ENCODE measurements at places on chromosomes 7 and 10. TPM values are rescaled to one million over a fixed set of nuclear protein-coding genes. Genes with fewer than 3 reads are reported as not detected.

Gene CPSF4
- total RNA-seq: 63.2 TPM

Gene MMRN2
- total RNA-seq: not detected

Gene SFRP4
- not detected for total RNA-seq

Gene ACTA2
- 1.6 TPM for total RNA-seq

Gene PRF1
- total RNA-seq: 1.0 TPM

Gene FANK1
- not detected for total RNA-seq

Gene ST8SIA6
- total RNA-seq: not detected

Gene PALS2
- total RNA-seq: 54.2 TPM

Gene EFCAB10
- not detected for total RNA-seq

Gene ACTL6B
- not detected for total RNA-seq

Gene XRCC2
- 1.2 TPM for total RNA-seq

Gene ANXA8
- total RNA-seq: not detected

Gene FXYD4
- total RNA-seq: not detected

Gene PALD1
- 2.4 TPM for total RNA-seq

Gene PDZD8
- total RNA-seq: 11.3 TPM

Gene GATA3
- total RNA-seq: 0.49 TPM

Gene RSU1
- total RNA-seq: 41.1 TPM

Gene COL17A1
- not detected for total RNA-seq

Gene FRMD4A
- total RNA-seq: 3.4 TPM

Gene PARG
- total RNA-seq: 50.2 TPM

Gene PHYHIPL
- not detected for total RNA-seq

Gene CRYGN
- total RNA-seq: not detected

Gene FIGNL1
- 23.3 TPM for total RNA-seq

Gene RGS10
- total RNA-seq: 16.8 TPM

Gene CABCOCO1
- total RNA-seq: not detected

Gene FKBP6
- total RNA-seq: not detected

Gene SLC25A28
- 96.4 TPM for total RNA-seq

Gene DNAJB9
- 21.1 TPM for total RNA-seq

Gene TMEM254
- 13.1 TPM for total RNA-seq

Gene CAMK1D
- 77.3 TPM for total RNA-seq

Gene COBL
- total RNA-seq: not detected

Gene AKR1D1
- total RNA-seq: not detected

Gene IKZF5
- 24.0 TPM for total RNA-seq

Gene PAPOLB
- total RNA-seq: 0.07 TPM

Gene ANKRD26
- 10.5 TPM for total RNA-seq

Gene FGFR2
- total RNA-seq: not detected

Gene SCART1
- 7.3 TPM for total RNA-seq

Gene ANTXRL
- total RNA-seq: not detected
